ENCODE measurements at places on chromosomes 5 and 9.

DNA sequence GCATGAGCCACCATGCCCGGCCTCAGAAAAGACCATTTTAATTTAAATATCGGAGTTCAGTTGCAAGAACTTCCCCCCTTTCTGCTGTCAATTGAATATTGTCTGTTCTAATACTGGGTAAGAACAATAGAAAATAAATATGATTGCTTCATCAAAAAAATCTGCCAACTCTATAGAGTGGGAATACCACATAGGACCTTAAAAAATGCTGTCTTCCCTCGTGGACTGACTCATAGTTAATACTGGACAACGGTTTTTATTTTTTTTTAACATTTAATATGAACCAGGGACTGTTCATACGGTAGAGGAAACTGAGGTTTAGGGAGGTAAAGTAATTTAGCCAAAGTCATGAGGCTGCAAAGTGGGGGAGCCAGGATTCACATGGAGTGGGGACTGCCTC is 9.7 kb downstream of the ZNF462 start:
- no peak for DNase-seq

- DNase-seq: no peak
These were observed 213.5 kb downstream of the SMARCA2 start for GRCh38 chr9:2228641-2229040.

DNA sequence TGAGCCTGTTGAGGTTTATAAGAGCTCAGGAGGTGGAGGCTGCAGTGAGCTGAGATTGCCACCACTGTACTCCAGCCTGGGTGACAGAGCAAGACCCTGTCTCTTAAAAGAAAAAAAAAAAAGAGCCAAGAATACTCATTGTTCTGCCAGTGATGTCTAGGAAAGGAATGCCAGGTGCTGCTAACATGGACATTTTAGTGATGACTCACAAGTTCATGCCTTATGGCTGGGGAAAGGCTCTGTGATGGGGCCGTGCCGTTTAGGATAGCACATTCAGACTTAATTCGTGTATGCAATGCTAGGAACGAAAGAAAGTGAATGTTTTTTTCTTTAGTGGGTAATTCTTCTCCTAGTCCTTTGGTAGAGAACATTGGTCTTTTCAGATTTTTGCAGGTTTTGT is 134.2 kb downstream of the ARHGAP26 start:
- DNase-seq: no peak

GRCh38 chr9:35912791-35913400 is 3.6 kb downstream of the SPAAR start:
- no peak for DNase-seq

DNA sequence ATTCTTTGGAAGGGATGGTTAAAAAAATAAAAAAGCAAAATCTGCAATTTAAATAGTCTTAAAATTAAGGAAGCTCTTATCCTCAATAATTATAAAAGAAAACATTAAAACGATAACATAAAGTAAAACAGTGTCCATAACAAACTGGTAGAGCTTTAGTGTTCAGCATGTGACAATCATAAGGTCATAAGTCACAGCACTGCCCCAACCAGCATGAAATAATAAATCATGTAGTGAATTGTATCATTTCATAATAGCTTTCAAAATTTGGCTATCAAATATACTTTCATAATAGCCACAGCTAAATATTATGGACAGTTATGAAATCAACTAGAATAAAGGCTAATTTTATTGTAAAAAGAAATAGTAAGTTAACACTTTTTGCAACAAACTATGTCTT is 10.0 kb downstream of the NR3C1 start:
- no peak for DNase-seq

Data from HTR-8/SVneo (cell line).